ENCODE measurements at places on chromosomes 13 and 19.

GRCh38 chr13:43933378-43933777 is 53.7 kb downstream of the LACC1 start:
- DNase-seq, result no peak

DNA sequence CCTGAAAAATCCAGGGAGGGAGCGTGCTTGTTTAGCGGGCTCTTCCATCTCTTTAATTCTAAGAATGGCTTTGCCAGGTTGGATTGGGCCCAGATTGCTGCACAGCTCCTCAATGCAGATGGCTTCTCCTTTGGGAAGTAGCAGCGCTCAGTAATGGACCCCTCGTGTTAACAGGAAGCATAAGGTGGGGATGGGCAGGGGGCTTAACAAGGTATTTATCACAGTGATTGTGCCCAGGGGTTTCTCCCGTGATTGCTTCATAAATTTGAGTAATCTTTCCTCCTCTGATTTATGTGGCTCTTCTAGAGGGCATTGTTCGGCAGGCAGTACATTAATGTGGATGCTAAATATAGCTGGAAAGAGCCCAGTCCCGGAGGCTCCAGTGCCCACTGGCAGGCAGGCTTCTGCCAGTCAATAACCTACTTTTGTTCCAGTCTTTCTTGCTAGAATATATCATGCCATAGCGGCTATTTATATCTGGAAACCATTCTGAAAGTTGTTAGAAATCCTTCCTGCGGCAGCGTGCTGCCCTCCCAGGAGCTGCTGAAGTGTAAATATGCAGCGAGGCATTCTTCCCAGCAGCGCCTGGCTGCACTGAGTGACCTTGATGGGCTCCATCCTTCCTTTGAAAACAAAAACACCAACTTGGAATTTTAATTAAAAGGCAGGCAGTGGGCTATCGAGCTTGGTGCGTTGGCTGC is 65.0 kb downstream of the FGF9 start:
- no peak for DNase-seq

DNA sequence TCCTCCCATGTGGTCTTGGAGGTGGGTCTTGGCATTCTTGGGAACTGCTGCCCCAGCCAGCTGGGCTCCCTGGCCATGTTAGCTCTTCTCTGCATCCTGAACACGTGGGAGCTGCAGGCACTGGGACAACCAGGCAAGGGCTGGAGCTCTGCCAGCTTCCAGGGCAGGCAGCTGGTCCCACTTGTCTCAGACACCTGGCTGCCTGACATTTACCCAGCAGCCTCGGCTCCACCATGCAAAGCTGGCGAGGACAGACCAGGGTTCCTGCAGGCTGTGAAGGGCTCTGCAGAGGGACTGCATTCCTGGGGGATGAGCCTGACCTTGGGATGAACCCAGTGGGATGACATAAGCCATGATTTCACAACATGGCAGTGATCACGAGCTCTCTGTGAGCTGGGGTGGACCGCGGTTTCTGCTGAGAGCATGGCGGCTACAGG is 99.0 kb upstream of the TSHZ3 start:
- no peak for DNase-seq

- no peak for DNase-seq
Observed at GRCh38 chr13:60509601-60510386, 112.8 kb downstream of the TDRD3 start.

GRCh38 chr19:51346742-51347141 is 4.8 kb upstream of the VSIG10L start:
- DNase-seq, result no peak

DNA sequence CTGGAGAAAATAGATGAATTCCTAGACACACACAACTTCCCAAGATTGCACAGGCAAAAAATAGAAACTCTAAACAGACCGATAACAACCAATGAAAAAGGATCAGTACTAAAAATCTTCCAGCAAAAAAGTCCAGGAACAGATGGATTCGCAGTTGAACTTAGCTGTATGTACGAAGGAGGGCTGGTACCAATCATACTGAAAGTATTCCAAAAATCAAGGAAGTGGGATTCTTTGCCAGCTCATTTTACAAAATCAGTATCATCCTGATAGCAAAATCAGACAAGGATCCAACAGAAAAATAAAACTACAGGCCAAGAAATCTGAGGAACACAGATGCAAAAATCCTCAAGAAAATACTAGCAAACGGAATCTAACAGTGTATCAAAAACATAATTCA is 6.5 kb upstream of the LILRB2 start:
- DNase-seq, result no peak

DNA sequence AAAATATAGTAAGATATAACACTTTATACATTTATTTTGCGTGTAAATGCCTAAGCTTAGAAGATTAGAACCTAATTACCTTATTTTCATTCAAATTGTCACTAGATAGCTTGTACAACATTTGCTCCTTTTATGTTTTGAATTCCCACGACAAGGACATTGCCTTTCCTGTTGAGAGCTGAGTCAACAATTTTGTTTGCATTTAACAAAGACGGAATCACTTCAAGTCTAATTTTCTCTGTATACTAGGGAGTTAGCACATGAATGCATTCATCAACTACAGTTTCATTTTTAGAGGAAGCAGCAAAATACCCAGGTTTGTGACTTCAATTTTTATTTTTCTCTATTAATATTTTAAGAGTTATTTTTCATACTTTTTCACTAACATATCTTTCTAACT is 48.7 kb upstream of the PCCA start:
- DNase-seq, result no peak

GRCh38 chr13:48504606-48505005 is 28.3 kb downstream of the RCBTB2 start:
- peak; percentile 18 for DNase-seq

DNA sequence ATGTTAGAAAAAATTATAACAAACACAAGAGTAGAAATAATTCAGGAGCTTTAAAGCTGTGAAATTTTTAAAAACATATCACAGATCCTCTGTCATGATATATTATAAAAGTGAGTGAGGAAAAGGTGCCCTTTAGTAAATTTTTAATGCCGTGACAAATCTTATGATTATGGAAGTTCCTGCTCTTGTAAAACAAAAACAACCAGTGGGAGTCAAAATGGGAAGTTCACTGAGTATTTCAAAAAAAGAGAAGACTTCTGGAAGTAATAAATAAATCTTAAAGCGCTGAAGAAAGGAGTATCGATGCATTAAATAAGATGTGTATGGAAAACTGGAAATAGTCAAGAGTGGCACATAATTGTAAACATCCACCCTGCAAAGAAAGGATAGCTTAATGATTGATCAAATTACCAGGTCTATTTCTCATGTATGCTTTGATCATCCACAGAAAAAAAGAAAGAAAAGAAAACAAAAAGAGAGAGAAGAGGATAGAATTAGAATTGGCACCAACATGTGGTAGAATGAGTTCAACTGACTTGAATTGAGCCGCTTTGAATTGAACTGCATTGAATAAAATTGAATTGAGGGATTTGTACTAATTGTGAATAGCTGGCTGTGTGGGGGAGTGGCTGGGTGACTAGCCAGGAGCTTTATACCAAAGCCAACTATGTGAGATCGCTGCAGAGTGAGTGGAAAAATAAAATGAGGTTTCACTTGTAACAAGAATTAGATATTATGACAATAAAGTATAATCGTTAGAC is 647.6 kb upstream of the SPRY2 start:
- no peak for DNase-seq

GRCh38 chr19:15374796-15375440 is 4.7 kb downstream of the AKAP8 start:
- no peak for DNase-seq

DNA sequence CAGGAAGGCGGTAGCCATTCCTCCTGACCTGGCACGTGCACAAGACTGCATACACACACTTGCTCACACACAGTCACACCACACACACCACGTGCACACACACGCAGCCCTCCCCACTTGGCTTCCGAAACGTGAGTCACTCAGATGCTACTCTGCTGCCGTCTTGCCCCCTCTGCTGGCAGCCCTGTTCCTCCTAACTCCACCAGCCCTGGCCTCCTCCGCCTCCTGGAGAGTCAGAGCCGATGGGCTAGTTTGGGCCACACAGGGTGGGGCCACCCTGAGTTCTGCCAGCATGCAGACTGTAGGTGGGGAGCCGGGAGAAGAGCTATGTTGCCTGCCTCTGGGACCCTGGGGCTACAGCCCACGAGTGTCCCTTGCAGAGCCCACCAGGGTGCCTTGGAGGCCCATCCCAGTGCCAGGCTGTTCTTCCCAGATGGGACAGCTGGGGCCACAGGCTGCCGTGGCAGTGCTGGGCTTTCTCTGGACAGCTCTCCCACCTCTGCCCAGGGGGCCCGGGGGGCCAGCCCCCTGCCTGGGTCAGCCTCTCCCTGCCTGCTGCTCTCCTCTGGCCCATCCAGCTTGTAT is 12.1 kb downstream of the PIN1 start:
- DNase-seq, result peak; percentile 57

All from CD4-positive, alpha-beta T cell treated with Interleukin-6 for 4 hours (primary cell).